ENCODE measurements at places on chromosomes 12 and 14.

GRCh38 chr14:90114554-90114953 is 52.8 kb downstream of the KCNK13 start:
- no peak for DNase-seq

GRCh38 chr12:116126610-116127009 is 150.9 kb downstream of the MED13L start:
- no peak for DNase-seq

- no peak for DNase-seq
Observed at GRCh38 chr12:93177208-93178153, 200.2 kb upstream of the NUDT4 start.

DNA sequence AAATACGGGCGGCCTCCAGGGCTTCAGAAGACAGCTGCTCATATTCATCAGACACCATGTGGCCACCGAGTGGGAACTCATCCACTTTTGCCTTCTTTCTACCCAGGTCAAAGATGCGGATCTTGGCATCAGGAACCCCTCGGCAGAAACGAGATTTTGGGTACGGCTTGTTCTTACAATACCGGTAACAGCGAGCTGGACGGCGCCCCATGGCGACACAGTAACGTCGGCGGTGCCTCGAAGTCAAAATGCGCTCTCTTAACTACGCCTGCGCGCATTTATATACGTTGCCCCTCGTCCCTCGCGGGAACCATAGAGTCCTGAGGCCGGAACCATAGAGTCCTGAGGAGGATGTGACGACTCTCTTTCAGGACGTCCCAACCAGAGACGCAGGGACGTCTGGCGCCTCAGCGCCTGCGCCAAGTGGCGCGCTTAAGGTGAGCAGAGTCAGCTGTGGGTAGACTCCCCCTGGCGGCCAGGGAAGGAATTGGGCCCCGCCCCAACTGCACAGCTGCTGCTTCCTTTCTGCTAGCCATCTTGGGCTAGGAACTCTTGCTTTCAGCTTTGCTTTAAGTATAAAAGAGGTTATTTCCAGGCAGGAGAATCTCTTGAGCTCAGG is at the start of gene RPL10L:
RPL10L (minus strand) TSS at position 256 of the 619 bp plus-strand sequence; CDS start at position 211, 45 bp downstream.
- DNase-seq, result no peak

DNA sequence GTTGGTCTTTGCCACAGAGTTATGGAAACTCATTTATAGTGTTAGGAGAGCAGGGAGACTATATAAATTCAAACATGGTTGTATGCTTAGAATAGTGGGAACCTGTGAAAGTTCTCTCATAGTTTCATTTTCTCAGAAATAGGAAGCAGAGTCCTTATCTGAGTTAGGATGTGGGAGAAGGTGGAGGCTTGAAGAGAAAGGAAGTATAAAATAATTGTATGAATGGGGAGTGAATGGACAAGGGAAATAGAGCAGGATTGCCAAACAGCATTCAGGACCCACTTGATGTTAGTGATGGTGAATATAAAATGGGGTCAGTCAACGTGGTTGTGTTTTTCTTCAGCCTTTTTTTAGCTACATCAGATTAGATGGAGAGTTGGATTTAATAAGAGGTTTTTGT is 34.0 kb upstream of the TPH2 start:
- no peak for DNase-seq

DNA sequence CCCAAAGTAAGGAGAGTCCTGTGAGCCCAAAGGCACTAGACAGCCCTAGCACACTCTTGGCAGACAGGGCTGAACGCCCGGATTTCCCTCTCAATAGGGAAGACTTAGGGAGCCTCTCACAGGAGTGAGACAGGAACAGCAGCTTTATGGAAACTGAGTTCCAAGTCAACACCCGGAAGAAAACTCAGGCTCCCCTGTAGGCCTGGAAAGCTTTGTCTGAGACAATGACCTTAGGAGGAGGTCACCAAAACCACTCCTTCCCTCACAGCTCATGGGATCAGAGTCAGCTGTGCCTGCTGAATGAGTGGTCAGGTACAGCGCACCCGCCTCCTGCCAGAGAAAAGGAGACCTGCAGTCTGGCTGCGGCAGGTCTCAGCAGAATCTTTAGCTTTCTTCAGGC is 229.5 kb downstream of the CACNA1C start:
- DNase-seq, result no peak

- no peak for DNase-seq
Observed at GRCh38 chr12:2904260-2904659, 13.6 kb downstream of the TULP3 start.

GRCh38 chr14:54253195-54253947 is 143.4 kb upstream of the CDKN3 start:
- no peak for DNase-seq

DNA sequence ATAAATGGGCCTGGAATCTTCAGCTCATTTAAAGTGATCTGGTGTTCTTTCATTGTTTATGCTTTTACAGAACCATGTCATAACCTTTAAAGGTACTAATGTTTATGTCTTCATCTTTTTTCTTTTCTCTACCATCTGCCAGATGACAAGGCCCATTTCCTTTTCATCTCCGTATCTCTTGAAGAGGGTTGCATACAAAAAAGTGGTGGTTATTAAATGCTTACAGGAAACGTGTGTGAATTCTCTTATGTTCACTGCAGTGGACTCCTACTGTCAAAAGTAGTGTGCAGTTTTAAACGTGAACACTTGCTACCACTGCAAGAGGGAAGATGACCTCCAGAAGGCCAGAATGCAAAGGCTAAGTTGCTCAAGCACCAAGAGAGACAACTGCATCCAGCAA is 91.4 kb downstream of the TTC7B start:
- no peak for DNase-seq

DNA sequence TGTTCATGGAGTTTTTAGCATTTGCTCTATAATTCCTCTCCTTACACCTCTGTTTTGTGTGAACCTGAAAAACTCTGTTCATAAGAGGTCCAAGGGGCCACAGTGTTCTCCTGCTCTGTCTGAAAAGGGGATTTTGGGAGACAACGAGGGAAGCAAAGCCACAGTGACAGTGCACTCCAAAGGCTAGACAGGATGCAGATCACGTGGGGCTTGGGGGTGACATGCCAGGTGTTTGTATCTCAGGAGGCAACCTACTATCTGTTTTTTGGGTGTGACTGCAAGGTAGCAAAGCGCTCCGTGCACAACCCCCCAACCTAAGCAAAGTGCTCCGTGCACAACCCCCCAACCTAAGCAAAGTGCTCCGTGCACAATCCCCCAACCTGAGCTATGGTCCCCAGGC is 5.1 kb upstream of the CHD4 start:
- DNase-seq, result no peak

- DNase-seq, result no peak
Observed at GRCh38 chr12:69090722-69091121, 148.6 kb upstream of the CPSF6 start.

- no peak for DNase-seq
Observed at GRCh38 chr14:36661506-36662257, at the start of gene PAX9. Gene PAX9, plus strand, starts transcription at chr14:36661860. Its CDS starts 230 bp downstream, at chr14:36662090.

- DNase-seq, result no peak
Observed at GRCh38 chr12:5047729-5048128, 4.0 kb downstream of the KCNA5 start.

DNA sequence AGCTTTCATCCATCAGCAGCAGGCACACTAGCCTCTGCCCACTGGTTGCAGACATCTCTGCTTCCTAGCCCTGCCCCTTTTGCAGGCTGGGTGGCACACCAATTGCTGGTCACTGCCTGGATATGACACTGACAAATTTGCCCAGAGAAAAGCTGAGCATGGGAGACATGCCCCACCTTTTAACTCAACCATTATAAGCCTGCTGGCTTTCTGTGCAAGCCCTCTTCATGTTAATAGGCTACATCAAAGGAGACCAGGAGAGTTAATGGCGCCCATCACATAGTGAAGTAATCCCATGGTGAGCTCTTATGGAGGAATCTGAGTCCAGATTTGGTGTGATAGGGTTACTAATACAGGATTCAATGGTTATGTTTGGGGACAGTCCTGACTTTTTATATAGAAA is 139.2 kb downstream of the KICS2 start:
- no peak for DNase-seq

DNA sequence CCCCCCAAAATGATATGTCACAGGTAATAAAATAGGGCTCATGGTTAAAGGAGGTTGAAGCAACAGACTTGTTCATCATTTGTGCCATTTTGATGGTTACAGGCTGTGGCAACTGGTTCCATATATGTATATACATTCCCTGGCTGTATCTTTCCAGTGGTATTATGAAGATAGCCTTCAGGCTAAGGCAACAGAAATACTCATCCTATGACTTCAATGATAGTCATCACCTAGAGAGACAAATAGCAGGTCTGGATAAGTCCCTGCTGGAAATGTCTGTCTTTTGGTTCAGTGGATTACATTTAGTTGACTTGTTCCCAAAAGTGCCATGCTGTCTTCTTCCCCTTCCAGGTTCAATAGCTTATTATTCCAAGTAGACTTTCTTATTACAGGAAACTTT is 997.4 kb downstream of the FLRT2 start:
- DNase-seq, result no peak

DNA sequence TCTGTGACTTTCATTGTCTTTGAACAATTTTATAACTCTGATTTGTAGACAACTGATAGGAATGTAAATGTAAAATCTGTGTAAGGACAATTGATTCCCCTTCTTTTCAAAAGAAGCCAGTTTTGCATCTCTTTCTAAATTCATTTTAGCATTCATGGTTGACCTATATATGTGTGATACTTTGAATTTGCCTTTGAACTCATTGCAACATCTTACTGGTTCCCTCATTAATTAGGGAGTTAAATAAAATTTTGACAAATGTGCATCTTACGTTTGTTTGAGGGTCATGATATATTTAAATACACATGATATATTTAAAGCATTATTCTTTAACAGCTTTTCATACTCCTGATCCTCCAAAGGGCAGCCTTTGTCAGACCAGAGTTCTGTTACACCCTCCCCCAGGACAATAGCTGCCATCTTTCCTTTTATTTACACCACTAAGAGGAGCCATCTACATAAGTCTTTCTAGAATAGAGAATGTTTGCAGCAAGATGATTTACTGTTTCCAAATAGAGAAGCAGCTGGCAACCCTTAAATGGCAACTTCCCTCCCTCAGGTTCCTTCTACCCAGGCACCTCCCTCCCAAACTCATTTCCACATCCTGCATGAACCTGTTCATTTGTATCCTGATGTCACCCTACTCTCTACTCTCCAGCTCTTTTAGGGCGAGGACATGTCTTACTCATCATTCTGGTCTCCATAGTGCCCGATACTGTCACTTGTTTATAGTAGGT is 40.2 kb upstream of the APPL2 start:
- no peak for DNase-seq

DNA sequence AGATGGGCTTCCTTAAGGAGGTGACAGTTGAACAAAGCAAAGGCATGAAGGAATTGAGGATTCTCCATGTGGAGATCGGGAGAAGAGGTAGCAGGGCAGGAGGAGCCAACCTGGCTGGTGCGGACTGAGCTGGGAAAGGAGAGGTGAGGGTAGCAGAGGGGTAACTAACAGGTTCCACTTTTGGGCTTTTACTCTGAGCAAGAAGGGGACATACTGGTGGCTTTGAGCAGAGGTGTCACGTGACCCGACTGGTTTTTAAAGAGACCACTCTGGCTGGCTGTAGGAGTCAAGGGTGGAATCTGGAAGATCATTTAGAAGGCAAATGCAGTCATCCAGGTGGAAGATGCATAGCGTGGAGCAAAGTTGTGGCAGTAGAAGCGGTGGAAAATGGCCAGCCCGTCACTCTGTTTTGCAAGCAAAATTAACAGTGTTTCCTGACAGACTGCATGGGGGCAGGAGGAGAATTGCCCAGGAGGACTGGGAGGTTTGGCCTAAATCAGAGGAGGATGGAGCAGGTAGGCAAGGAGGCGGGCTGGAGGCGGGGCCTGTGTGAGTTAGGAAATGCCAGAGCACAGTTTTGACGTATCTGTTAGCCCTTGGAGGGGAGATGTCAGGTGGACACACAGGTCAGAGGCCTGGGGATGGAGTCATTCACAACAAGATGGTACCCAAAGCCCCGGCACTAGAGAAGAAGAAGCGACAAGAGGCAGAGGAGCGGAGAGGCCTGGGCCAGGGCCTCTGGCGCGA is 156.3 kb upstream of the FKBP4 start:
- no peak for DNase-seq

DNA sequence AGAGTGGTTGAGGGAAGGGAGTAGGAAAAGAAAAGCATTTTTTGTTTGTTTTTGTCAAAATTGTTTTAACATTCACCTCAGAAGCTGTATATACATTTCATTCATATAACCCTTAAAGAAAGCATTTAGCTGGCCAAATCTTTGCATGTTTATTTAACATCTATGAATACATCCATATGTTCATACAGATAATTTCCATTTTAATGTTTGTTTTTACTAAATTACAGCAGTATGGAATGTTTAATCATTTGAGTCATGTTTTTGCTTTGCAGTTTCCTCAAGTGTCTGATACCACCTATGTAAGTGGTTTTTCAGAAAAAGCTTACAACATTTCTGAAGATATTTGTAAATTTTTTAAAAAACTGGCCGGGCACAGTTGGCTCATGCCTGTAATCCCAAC is 84.3 kb upstream of the ATF1 start:
- DNase-seq, result no peak

GRCh38 chr14:96105089-96105925 is 66.1 kb downstream of the C14orf132 start:
- no peak for DNase-seq

DNA sequence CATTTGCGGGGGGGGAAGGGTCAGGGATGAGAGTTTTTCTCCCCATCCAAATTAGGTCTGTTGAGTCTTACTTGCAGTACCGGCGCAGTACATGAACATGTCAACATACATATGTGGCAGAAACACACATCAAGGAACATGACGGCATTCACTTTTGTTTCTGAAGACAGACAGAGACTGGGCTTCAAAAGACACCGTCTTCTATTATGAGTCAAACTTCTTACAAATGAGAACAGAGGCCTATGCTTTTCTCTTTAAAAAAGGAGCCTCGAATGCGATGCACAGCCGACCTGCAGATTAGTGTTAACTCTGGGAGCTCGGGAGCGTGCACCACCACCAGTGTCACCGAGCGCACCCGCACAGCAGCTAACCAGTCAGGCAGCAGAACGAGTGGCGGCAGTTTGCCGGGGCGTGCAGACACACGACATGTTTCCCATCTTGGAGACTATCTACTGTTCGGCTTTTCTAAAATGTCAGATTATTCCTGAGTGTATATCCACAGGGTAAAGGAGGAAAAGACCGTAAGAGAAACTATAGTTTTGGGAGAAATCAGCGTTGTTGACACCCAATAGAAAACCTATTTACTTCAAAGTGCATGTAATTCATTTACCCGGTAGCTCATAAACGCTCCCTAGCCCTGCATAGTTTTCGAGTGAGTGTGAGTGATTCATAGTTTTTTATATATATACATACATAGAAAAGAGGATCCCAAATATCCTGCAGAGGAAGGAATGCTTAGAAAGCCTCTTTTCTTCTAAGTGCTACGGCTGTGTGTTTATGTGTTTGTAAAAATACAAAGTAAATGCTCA is 33.0 kb downstream of the UBR7 start:
- DNase-seq, result no peak

GRCh38 chr12:110316861-110317260 is 35.8 kb downstream of the ATP2A2 start:
- DNase-seq, result no peak

DNA sequence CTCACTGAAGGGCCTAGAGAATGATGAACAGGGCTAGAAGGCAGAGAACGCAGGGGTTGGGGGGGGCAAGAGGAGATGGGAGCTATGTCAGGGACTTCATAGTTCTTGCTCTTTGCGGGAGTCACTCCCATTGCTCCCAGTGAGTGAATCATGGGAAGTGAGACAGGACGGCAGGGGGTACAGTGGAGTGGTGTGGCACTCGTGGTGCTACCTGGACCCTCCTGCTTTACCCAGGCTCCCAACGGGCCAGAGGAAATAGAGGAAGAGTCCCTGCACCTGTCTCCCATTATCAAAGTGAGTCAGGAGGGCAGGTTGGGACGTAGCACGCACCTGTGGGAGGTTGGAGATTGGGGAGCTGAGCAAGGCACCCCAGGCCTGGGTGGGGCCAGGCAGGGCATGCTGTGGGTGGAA is 1.3 kb upstream of the KRT8 start:
- DNase-seq, result no peak

All from stimulated activated CD4-positive, alpha-beta T cell treated with anti-CD3 and anti-CD28 coated beads, Interleukin-12 subunit alpha, Interleukin-12 subunit beta, amount 100 ng/mL, for 4 hours (primary cell).